Ovary (tissue), 10 donors: ENCODE measurements at places on chromosomes 3 and 15.

- no peaks in the 10 kb centered on the region for H3K36me3 ChIP-seq
- no peak overlapping the region for H3K4me3 ChIP-seq
- DNase-seq, result no peak
- no peaks in the 10 kb centered on the region for H3K27me3 ChIP-seq
- no peak overlapping the region for H3K27ac ChIP-seq
- peaks cover 8% of the 10 kb centered on the region for H3K4me1 ChIP-seq
These were observed 63.9 kb upstream of the HES1 start for GRCh38 chr3:194072097-194072428.

DNA sequence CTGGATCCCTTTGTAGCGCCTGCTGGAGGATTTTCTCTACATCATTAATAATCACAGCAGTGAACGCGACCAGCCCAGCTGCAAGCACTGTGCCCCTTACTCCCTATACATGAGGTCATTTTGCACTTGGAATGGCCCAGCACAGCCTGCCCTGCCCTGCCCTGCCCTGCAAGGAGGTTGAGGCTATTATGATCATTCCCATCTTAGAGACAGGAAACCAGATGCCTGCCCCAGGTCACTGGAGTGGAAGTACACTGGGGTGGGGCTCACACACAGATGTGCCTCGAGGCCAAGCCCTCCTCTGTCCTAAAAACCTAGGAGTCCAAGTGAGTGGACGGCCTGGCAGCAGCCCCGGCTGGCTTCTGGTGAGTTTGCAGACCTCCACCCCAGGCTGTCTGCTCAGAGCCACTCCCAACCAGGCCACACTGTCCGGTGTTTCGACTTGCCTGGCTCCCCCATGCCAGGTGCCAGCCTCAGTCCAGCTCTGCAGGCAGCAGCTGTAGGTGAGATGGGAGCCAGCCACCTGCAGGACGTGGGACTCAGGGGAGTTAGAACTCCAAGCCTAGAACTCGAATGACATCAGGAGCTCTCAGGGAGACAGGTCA lies 30.4 kb upstream of the SEC61A1 start:
- no peaks in the 10 kb centered on the region for H3K36me3 ChIP-seq
- no peak for DNase-seq
- H3K27ac ChIP-seq, result no peak overlapping the region
- no peak overlapping the region for H3K4me3 ChIP-seq

DNA sequence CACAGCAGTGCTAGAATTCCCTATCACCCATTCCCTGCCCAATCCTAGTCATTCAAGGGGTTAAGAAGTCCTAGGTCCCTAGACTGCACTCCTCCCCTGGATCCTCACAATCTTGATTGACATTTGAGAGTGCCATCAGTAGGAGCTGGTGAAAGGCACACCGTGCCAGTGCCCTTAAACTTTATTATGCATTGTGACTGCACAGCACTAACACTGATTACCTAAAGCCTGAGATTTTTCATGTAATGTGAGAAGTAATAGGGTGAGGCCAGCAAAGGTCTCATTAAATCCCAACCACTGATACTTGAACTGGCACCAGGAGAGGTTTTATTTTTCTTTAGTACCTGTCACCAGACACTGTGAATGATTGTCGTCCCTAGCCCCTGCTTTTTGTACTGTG lies 16.3 kb downstream of the GXYLT2 start:
- H3K36me3 ChIP-seq, result no peaks in the 10 kb centered on the region
- no peak overlapping the region for H3K4me3 ChIP-seq
- no peak for DNase-seq
- H3K4me1 ChIP-seq, result peaks cover 13% of the 10 kb centered on the region

GRCh38 chr3:45123581-45124269 lies 22.5 kb downstream of the CDCP1 start:
- no peaks in the 10 kb centered on the region for H3K36me3 ChIP-seq
- H3K4me1 ChIP-seq, result no peaks in the 10 kb centered on the region
- no peak for DNase-seq
- H3K27ac ChIP-seq, result no peak overlapping the region

DNA sequence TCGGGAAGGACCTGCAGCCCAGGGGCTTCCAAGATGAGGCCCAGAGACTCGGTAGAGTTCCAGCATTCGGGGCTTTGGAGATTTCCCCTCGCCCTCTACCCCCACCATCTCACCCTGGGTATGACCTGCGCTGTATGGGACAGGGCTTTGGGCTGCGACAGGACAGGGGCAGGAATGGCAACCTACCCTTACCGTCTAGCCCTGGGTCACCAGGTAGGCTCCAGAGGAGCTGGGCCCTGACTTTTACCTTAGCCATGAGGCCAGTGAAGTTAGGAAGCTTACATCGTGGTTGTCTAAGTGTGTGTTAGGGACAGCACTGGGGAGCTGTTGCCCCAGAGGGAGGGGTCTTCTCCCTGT lies 683 bp downstream of the PPM1M start:
- H3K4me3 ChIP-seq, result peak overlapping the region; percentile 43
- DNase-seq, result no peak
- no peaks in the 10 kb centered on the region for H3K27me3 ChIP-seq
- H3K36me3 ChIP-seq, result no peaks in the 10 kb centered on the region

- H3K4me1 ChIP-seq, result peaks cover 11% of the 10 kb centered on the region
- H3K36me3 ChIP-seq, result no peaks in the 10 kb centered on the region
- no peak overlapping the region for H3K27ac ChIP-seq
These were observed 2.6 kb downstream of the ARID3B start for GRCh38 chr15:74543583-74543982.

GRCh38 chr3:2343031-2343682 lies 244.5 kb downstream of the CNTN4 start:
- H3K4me1 ChIP-seq, result no peaks in the 10 kb centered on the region
- no peaks in the 10 kb centered on the region for H3K36me3 ChIP-seq
- H3K27ac ChIP-seq, result no peak overlapping the region
- no peak for DNase-seq
- H3K4me3 ChIP-seq, result no peak overlapping the region
- no peaks in the 10 kb centered on the region for H3K27me3 ChIP-seq

DNA sequence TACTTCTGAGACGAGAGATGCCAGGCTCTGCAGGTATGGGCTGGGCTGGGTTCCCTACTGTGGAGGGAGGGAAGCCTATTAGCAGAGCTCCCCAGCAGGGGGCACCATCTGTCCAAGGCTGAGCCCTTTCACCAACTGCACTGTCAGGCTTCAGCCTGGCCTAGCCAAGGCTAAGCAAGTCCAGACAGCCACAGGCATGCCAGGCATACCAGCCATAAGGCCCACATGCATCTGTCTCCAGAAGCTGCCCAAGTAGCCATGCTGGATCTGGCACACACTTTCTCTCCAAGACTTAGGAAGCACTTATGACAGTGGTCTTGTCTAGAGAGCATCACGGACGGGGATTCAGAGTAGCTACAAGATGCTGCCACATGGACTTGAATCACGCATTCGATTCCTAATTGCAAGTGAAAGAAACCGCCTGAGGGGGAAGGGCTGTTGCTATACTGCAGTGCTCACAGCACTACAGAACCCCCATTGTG lies 28.3 kb downstream of the RUVBL1 start:
- no peak overlapping the region for H3K4me3 ChIP-seq
- H3K27me3 ChIP-seq, result no peaks in the 10 kb centered on the region
- H3K27ac ChIP-seq, result no peak overlapping the region
- H3K4me1 ChIP-seq, result no peaks in the 10 kb centered on the region
- H3K36me3 ChIP-seq, result no peaks in the 10 kb centered on the region
- DNase-seq, result peak; percentile 72

DNA sequence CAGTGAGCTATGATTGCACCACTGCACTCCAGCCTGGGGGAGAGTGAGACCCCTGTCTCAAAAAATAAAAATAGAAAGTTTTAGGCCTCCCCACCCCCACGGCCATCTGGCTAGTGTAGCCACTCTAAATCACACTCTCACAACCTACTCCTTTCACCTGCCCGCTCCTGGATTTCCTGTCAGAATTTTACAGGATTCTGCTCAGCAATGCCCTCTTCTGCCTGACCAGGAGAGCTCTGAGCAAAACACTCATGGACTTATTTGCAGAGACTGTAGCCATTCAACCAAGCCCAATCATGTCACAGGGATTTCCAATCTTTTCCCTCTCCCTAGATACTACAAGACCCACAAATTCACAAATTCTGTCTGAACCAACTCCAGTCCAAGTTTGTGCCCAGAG lies 242.6 kb upstream of the TPRG1 start:
- H3K36me3 ChIP-seq, result no peaks in the 10 kb centered on the region
- no peak overlapping the region for H3K4me3 ChIP-seq

- no peak overlapping the region for H3K27ac ChIP-seq
- H3K27me3 ChIP-seq, result no peaks in the 10 kb centered on the region
- H3K36me3 ChIP-seq, result no peaks in the 10 kb centered on the region
- no peak overlapping the region for H3K4me3 ChIP-seq
These were observed 288.6 kb downstream of the UACA start for GRCh38 chr15:70474471-70475406.

- H3K4me3 ChIP-seq, result no peak overlapping the region
- H3K27me3 ChIP-seq, result no peaks in the 10 kb centered on the region
- no peaks in the 10 kb centered on the region for H3K36me3 ChIP-seq
- peaks cover 13% of the 10 kb centered on the region for H3K4me1 ChIP-seq
- no peak for DNase-seq
These were observed 111.2 kb upstream of the STT3B start for GRCh38 chr3:31421314-31422048.

- DNase-seq, result no peak
- no peaks in the 10 kb centered on the region for H3K27me3 ChIP-seq
- H3K36me3 ChIP-seq, result no peaks in the 10 kb centered on the region
- H3K4me1 ChIP-seq, result peaks cover 8% of the 10 kb centered on the region
- no peak overlapping the region for H3K27ac ChIP-seq
These were observed 48.1 kb downstream of the RAB11A start for GRCh38 chr15:65917407-65917756.

DNA sequence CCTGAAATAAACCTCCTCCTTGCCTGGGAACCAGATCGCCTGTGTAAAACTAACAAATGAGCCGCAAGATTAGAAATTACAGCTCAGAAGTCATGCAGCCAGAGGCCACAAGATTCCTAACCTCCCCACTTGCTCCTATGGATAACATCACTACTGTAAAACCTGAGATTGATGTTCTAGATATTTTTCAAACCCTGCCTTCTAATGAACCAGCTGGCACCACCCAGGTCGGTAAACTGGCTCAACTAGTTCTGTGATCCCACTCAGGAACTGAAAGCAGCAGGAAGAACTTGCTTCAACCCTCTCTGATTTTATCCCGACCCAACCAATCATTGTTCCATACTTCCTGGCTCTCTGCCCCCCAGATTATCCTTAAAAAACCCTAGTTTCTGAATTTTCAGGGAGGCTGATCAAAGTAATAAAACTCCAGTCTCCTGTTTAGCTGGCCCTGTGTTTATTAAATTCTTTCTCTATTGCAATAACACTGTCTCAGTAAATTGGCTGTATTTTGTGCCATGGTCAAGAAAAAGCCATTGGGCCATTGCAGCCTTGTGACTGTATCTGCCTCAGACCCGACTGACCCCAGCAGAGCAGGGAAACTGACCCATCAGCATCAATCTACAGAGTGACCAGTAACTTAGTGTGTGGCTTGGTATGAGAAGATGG lies 98.9 kb downstream of the RPLP1 start:
- H3K27me3 ChIP-seq, result no peaks in the 10 kb centered on the region
- no peak overlapping the region for H3K27ac ChIP-seq
- DNase-seq, result no peak
- H3K4me3 ChIP-seq, result no peak overlapping the region

DNA sequence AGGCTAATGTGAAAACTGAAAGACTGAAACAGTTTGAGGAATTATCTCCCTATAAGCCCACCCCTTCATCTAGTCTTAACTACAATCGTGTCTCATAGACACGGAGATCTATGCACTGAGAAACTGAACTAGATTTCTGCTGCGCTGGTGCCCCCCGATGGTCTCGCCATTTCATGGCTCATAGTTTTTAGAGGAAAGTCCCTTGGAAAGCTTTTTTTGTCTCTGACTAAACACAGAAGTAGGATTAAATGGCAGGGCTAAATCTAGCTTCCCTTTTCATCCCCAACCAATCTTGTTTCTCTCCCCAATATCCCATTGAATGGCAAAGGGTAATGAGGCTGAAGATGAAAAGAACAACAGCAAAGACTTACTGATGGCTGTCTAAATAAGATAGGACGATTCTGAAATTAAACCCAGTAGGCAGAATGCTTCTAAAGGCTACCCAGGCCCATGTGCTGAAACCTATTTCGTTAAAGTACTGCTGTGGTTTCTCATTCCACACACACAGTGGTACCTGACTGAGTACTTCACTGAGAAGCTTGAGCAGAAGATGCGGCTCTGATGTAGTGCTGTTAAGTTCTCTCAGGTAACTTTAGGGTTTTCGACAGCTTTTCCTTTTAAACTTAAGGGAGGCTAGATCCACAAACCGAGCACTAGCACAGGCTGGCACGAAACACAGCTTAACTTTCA lies 142.7 kb downstream of the GADL1 start:
- H3K36me3 ChIP-seq, result no peaks in the 10 kb centered on the region
- no peak overlapping the region for H3K4me3 ChIP-seq
- peak; percentile 26 for DNase-seq
- no peaks in the 10 kb centered on the region for H3K27me3 ChIP-seq
- H3K27ac ChIP-seq, result no peak overlapping the region

DNA sequence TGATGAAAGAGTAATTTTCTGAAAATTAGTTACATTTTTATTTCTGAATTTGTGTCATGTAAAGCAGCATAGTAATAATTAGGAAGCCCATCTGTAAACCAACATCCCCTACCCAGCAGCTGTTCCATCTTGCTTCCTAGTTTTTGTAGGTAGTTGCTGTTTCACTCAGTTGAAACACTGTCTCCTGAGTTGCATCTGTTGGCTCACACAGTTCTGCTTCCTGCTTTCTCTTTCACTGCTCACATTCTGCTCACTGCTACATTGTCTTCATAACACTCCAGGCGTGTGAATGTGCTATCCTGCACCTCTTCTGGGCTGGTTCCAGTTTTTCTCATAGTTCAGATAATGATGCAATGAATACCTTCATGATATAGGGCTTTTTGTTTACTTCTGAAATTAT lies 123.4 kb downstream of the EPHB1 start:
- no peaks in the 10 kb centered on the region for H3K27me3 ChIP-seq
- no peaks in the 10 kb centered on the region for H3K36me3 ChIP-seq
- no peaks in the 10 kb centered on the region for H3K4me1 ChIP-seq
- no peak for DNase-seq
- H3K4me3 ChIP-seq, result no peak overlapping the region
- no peak overlapping the region for H3K27ac ChIP-seq

DNA sequence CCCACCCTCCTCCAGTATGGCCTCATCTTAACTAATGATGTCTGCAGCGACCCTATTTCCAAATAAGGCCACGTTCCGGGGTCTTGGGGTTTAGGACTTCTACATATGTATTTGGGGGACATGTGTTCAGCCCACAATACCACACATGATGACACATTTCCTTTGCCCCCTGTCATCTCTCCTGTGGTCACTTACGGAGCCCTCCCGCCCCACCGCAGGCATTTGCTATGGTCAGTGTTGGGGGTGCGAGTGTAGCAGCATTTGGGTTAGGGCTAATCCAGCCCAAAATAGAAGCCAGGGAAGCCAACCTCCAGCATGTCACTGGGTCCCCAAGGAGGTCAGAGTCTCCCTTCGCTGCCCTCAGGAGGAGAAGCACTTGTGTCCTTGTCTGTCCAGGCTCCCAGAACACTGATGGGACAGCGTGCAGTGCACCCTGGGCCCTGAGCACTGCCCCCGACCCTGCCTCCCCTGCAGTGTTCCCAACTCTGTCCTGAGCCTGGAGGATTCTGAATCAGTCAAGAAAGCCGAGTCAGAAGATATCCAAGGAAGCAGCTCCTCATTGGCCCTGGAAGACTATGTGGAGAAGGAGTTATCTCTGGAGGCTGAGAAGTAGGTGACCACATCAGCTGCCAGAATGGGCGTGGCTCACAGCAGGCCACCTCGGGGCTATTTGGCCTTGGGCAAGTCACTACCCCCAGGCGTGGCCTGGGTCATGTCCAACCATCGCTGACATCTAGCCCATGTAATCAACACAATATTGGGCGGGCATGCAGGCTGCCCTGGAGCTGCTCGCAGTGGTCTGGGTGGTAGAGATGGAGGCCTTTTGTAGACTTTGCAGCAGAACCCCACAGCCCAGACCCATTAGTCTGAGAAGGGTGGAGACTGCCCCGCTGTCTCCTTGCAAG lies 46.9 kb upstream of the FGD5 start:
- DNase-seq, result no peak
- no peaks in the 10 kb centered on the region for H3K4me1 ChIP-seq
- no peaks in the 10 kb centered on the region for H3K36me3 ChIP-seq
- no peak overlapping the region for H3K27ac ChIP-seq
